ENCODE measurements at places on chromosomes 4 and X. TPM values are rescaled to one million over a fixed set of nuclear protein-coding genes. Genes with fewer than 3 reads are reported as not detected.

The RTL9 gene
- 0.38 TPM for total RNA-seq

The CXorf49 gene
- not detected for total RNA-seq

The HTR2C gene
- not detected for total RNA-seq

The NDST4 gene
- not detected for total RNA-seq

The SLC6A14 gene
- total RNA-seq: not detected

All from Right ventricle myocardium inferior (tissue), 1 donor.